ENCODE measurements at places on chromosomes 13 and 19. TPM values are rescaled to one million over a fixed set of nuclear protein-coding genes. Genes with fewer than 3 reads are reported as not detected.

GRCh38 chr13:100347968-100348367 lies 240.6 kb downstream of the GGACT start:
- DNase-seq: no peak

SIGLEC5 gene
- total RNA-seq: not detected

EPS8L1 gene
- total RNA-seq: 0.38 TPM

DNA sequence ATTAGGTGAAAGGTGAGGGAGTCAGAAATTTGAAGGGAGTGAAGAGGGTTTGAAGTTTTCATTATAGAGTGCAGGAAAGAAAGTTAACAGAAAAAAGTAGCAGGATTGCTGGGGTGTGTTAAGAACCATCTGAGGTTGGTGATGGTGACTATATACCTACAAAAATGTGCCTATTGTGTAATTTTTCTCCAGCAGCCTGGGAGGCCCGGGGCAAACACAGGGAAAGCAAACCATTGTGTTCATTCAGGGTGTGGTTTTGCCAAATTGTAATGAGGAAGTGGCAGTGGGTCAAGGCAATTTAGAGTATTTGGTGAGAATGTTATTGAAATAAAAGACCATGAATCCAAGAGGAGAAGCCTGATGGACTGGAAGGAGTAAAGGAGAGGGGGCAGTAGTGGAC lies 8.2 kb upstream of the SUCLA2 start:
- DNase-seq: no peak

TMEM205 gene
- 41.5 TPM for total RNA-seq

SLC10A2 gene
- total RNA-seq: not detected

GRCh38 chr19:19191768-19192077 lies 229 bp downstream of the BORCS8 start:
- no peak for DNase-seq

DNA sequence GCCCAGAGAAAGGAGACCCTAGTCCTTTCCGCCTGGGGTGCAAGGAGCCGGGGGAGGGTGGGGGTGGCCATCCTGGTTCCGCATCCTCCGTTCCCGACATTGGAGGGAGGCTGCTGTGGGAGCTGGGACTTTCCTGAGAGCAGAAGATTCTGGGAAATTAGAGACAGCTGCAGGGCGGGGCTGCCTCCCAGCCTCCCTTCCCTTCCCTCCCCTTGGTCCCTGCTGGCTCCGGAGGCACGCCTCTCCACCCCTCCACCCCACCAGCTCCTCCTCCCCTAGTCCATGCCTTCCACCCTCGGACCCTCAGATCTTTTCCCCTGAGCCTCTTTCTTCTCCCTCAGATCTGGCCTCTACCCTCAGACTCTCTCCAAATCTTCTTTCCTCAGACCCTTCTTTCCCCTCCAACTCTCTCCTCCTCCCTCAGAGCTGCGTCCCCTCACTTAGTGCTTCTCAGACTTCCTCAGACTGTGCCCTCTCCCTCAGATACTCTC lies 3.1 kb upstream of the BCL3 start:
- DNase-seq: peak; percentile 96

- no peak for DNase-seq
Observed at GRCh38 chr13:83232626-83233025, 649.6 kb downstream of the SLITRK1 start.

GRCh38 chr19:49894879-49895565 lies 1.7 kb downstream of the IL4I1 start:
- DNase-seq: no peak

GRCh38 chr13:35832551-35832950 lies 298.6 kb downstream of the DCLK1 start:
- no peak for DNase-seq

DNA sequence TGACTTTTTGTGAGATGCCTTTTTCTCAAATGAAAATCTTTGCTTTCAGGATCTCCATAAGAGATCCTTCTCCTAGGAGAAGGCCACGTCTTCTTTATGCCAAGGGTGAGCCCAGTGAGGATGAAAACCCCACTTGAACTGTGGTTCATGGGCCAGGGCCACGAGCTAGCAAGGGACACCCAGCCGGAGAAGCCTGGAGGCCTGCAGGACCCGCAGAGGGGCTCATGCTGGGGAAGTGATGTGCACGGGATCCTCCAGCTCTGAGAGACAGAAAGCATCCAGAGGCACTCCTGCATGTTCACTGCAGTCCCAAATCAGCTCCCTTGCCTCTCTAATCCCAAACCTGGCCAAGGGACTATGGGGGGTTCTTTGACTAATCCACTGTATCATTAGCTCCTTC lies 168.9 kb downstream of the UQCRFS1 start:
- no peak for DNase-seq

ZNF844 gene
- total RNA-seq: 14.9 TPM

GRCh38 chr13:73803997-73804396 lies 330.2 kb downstream of the KLF12 start:
- no peak for DNase-seq

GRCh38 chr13:45584816-45585215 lies 30.7 kb downstream of the ERICH6B start:
- no peak for DNase-seq

APOC4 gene
- total RNA-seq: not detected

DNA sequence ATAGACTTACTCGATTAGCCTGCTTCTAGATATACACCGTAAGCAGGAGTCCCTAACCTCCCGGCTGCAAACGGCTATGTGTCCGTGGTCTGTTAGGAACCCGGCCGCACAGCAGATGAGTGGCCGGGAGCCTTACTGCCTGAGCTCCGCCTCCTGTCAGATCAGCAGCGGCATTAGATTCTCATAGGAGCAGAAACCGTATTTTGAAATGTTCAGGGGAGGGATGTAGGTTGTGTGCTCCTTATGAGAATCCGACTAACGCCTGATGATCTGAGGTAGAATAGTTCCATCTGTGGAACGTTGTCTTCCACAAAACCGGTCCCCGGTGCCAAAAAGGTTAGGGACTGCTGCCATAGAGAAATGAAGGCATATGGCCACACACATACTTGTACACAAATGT lies 1491.9 kb downstream of the SLITRK5 start:
- DNase-seq: no peak

- no peak for DNase-seq
Observed at GRCh38 chr19:13082192-13083007, 20.3 kb downstream of the LYL1 start.

- no peak for DNase-seq
Observed at GRCh38 chr19:19214892-19215291, 3.1 kb downstream of the NCAN start.

ELAVL3 gene
- total RNA-seq: not detected

DNA sequence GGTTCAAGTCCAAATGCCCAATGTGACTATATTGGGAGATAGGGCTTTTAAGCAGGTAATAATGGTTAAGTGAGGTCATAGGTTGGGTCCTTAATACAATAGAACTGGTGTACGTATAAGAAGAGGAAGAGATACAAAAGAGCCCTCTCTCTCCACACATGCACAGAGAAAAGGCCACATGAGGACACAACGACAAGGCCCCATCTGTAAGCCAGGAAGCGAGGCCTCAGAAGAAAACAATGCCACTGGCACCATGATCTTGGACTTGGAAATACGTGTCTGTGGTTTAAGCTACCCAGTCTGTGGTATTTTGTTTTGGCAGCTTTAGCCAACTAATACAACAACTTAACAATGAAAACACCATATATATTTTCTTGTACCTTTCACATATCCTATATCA lies 23.4 kb upstream of the RFC3 start:
- DNase-seq: no peak

GPR183 gene
- total RNA-seq: 12.1 TPM

GRCh38 chr13:30971575-30971974 lies 39.1 kb downstream of the TEX26 start:
- no peak for DNase-seq

LILRA6 gene
- 8.1 TPM for total RNA-seq

FAM124A gene
- total RNA-seq: 6.2 TPM

ZSCAN4 gene
- total RNA-seq: 0.10 TPM

ZNF333 gene
- 20.3 TPM for total RNA-seq

- peak; percentile 95 for DNase-seq
Observed at GRCh38 chr19:1856698-1857603, 6.4 kb downstream of the KLF16 start.

DNA sequence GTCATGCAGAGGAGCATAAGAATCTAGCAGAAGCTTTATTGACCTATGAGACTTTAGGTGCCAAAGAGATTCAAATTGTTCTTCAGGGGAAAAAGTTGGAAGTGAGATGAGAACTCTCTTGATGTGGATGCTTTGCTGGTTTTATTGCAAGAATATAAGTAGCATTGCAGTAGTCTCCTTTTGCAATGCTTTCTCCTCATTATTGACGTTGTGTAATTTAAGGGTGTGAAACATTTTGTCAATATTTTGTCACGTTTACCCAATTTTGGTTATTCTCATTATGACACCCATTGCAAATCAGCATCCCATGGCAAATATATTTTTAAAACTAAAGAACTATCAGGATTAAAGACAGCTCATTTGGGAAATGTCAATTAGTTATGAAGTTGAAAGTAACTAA lies 11.9 kb upstream of the LILRB5 start:
- DNase-seq: no peak

DNA sequence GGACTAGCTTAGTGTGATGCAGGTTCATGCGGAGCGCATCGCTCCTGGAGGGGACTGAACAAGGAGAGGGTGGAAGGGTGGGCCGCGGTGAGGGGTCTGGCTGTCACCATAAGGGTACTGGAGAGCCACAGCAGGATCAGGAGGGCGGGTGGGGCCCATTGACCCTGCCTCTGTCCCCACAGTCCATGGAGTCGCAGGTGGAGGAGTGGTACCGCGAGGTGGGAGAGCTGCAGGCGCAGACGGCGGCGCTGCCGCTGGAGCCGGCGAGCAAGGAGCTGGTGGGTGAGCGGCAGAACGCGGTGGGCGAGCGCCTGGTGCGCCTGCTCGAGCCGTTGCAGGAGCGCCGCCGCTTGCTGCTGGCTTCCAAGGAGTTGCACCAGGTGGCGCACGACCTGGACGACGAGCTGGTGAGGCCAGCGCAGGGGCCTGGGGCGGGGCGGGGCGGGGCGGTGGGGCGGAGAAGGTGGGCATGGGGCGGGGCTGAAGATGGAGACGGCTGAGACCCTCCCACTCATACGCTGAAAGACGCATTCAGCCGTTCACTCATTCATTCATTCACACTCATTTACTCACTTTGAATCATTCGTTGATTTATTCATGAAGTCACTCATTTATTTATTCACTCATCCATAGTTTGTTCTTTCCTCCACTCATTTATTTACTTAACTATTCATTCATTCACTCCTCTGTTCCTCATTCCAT lies 27.5 kb upstream of the SHKBP1 start:
- DNase-seq: no peak

DNA sequence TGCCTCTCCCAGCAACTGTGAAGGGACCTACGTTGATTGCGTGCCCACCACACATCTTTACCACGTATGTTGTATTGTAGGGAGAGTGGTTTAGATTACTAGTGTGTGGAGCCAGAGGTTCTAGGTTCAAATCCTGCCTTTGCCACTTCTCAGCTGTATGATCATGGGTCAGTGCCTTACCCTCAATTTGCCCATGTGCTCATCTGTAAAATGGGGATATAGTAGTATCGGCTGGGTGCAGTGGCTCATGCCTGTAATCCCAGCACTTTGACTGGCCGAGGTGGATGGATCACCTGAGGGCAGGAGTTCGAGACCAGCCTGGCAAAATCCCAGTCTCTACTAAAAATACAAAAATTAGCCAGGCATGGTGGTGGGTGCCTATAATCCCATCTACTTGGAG lies 578 bp upstream of the LGALS4 start:
- no peak for DNase-seq

DNA sequence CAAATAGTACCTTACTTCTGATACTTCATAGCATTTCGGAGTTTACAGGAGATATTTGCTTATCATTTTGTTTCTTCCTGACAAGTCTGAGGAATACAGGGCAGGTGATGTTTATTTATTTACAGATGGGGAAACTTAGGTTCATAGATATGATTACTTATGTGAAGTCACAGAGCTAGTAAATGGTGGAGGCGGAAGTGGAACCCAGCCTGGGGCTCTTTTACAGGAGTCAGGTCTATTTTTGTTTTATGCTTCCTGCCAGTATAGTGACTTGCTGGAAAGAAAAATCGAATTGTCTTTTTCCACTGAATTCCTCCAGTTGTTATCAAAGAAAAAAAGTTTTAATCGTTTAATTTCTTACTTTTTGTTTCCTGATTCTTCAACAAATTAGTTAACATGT lies 66.5 kb downstream of the DGKH start:
- no peak for DNase-seq

GRCh38 chr13:92745258-92745657 lies 481.3 kb upstream of the GPC6 start:
- no peak for DNase-seq

DNA sequence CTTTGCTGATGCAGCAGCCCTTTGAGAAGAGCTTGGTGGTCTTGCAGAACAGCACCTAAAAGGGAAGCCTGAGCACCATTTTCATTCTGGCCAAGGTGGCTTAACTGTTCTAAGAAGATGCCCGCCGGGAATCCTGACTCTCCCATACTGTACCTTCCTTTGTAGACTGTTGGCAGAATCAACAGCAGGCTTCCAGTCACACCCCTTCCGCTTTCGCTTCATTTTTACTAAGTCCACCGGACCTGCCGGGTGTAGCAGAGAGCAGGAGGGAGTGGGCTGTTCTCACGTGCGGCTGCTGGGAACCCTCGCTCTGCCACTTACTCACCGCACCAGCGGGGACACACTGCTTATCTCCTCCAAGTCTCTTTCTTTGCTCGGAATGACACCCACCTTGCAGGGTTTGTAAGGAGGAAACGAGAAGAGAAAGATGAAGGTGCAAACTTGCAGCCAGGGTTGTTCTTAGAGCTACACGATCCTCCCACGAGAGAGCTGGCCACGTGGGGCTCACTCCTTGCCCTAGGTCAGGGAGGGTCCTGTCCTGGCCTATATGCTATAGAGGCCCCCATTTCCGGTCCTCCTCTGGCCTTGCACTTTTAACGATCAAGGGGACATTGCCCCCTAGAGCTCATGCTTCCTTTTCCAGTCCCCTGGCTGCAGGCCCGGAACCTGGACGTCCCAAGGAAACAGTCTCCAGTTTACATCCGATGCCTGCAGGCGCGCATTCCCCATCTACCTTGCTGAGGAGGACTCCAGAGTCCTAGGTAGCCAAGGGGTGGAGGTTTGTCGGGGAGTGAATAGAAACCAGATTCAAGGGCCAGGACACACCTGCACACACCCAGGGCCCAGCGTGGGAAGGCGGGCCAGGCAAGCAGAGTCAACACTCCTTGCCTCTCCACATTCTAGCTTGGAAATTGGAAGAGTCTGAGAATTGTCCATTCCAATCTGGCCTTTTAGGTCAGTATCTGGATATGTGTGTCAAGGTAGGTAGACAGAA lies 453.6 kb downstream of the IRS2 start:
- no peak for DNase-seq

DNA sequence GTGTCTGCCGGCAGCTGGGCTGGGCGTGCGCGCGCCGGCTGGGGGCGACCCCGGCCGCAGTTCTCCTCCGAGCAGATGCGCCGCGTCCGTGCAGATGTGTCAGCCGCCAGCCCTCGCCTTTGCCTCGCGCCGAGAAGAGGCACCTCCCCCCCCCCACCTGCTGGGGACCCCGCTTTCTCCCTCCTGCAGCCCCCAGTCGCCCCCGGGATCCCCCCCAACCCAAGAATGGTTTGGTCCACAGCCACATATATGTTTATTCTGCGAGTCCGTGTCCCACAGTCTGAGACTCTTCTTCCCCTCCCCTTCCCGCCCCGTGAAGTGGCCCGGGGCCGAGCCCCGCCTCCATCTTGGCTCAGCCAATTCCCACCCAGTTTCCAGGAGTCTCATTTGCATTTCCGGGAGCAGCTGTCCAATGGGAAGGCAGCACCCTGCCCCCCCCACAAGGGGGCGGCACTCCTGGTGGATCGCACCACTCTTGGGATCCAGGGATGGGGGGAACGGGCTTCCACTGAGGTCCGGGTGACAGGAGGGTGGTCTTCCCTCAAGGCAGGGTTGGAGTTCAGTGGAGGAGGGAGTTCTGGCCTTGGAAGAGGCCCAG lies 8.6 kb downstream of the ISOC2 start:
- DNase-seq: peak; percentile 92

GRCh38 chr13:89923736-89924135 lies 1423.8 kb upstream of the MIR17HG start:
- DNase-seq: no peak

All from posterior vena cava (tissue), 2 donors.